ENCODE measurements at places on chromosomes 7 and 10. TPM values are rescaled to one million over a fixed set of nuclear protein-coding genes. Genes with fewer than 3 reads are reported as not detected.

The TMEM273 gene
- not detected for polyA plus RNA-seq

The PRLHR gene
- not detected for polyA plus RNA-seq

The NEBL gene
- polyA plus RNA-seq, result 5.8 TPM

The FAM25C gene
- 26.2 TPM for polyA plus RNA-seq

The PDSS1 gene
- 36.6 TPM for polyA plus RNA-seq

The IFIT1 gene
- 96.9 TPM for polyA plus RNA-seq

The TMEM130 gene
- not detected for polyA plus RNA-seq

The PAPOLB gene
- not detected for polyA plus RNA-seq

The HMX2 gene
- polyA plus RNA-seq, result not detected

The CDH23 gene
- 0.01 TPM for polyA plus RNA-seq

The BRAF gene
- polyA plus RNA-seq, result 9.4 TPM

The UPK3B gene
- polyA plus RNA-seq, result 7.5 TPM

The RTKN2 gene
- 2.2 TPM for polyA plus RNA-seq

The GIMAP1 gene
- not detected for polyA plus RNA-seq

The CLCN1 gene
- polyA plus RNA-seq, result 0.05 TPM

The AKR1C4 gene
- not detected for polyA plus RNA-seq

The CREM gene
- 17.4 TPM for polyA plus RNA-seq

The CYP3A4 gene
- not detected for polyA plus RNA-seq

The GHITM gene
- 214 TPM for polyA plus RNA-seq

The STK31 gene
- 0.01 TPM for polyA plus RNA-seq

The PSMC2 gene
- polyA plus RNA-seq, result 215 TPM

The SLC16A9 gene
- 2.8 TPM for polyA plus RNA-seq

The EBLN1 gene
- not detected for polyA plus RNA-seq

The TBC1D12 gene
- 7.0 TPM for polyA plus RNA-seq

The BHLHA15 gene
- not detected for polyA plus RNA-seq

The FKBP6 gene
- not detected for polyA plus RNA-seq

The MMP21 gene
- polyA plus RNA-seq, result not detected

The CYP2C9 gene
- polyA plus RNA-seq, result not detected

The SUGCT gene
- polyA plus RNA-seq, result 69.5 TPM

The MYL10 gene
- polyA plus RNA-seq, result not detected

The GDI2 gene
- 155 TPM for polyA plus RNA-seq

The WNT8B gene
- not detected for polyA plus RNA-seq

The GPR22 gene
- not detected for polyA plus RNA-seq

The ADD3 gene
- 57.8 TPM for polyA plus RNA-seq

The CPA4 gene
- polyA plus RNA-seq, result 423 TPM

The SEPTIN7 gene
- polyA plus RNA-seq, result 173 TPM

The HOXA11 gene
- polyA plus RNA-seq, result 0.18 TPM

The CYP2E1 gene
- 0.77 TPM for polyA plus RNA-seq

The PANK1 gene
- polyA plus RNA-seq, result 6.8 TPM

The COX15 gene
- polyA plus RNA-seq, result 16.8 TPM

The PNLIPRP2 gene
- not detected for polyA plus RNA-seq

The SPAM1 gene
- not detected for polyA plus RNA-seq

The GHRHR gene
- not detected for polyA plus RNA-seq

Measured in keratinocyte (primary cell).